ENCODE measurements at places on chromosomes 5 and 9.

DNA sequence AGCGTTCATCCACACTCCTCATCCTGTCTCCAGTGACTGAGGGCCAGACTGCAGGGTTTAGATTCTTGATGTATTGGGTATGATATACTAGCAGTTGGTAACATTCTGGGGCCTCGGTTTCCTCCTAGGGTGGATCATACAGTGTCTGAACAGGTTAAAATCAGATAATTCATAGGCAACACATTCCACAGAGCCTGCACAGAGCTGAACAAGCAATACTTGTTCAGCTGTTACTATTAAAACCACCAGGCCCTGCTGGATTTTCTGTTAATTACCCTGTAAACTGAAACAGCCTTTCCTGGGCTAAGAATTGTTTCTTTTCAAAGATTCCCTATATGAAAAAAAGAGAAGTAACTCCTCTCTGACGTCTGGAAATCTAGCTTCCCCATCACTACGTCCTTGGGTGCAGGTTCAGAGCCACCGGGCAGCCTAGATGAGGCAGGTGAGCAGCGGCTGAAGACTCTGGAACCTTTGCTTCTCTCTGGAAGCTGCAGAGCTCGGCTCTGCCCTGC lies 1313.5 kb upstream of the WWC1 start:
- DNase-seq, result no peak

DNA sequence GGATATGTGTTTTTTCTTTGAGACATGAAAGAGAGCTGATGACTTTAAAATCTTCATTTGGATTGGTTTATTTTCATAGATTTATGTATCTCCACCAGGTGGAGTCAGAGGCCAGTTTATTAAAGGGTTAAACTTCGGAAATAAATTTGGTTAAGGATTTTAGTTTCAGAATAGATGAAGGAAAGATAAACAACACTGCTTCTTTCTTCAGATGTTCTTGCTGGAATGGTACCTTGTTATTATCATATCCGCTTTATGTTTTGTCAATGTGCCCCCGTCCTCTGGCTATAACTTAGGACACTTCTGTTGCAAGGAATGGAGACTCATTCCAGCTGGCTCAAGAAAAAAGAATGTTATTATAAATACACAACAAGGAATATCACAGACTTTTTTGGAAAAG lies 81.2 kb downstream of the ALDH1A1 start:
- peak; percentile 42 for DNase-seq

GRCh38 chr5:34509392-34509791 lies 146.7 kb upstream of the RAI14 start:
- DNase-seq, result no peak

DNA sequence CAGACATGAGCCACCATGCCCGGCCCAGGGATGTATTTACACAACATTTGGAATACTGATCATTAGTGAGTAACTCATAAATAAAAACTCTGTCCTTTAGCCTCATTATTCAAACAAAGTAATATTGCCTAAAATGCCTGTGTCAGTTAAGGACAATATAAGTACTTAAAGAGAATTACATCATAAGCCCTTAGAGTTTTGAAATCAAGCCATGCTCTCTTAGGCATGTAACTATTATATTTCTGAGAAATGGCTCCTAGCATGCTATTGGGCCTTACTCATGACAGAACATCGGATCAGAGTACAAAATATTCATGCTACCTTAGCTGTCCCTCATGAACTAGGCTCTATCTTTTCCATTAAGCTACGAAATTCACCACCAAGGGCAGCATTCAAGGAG lies 309.3 kb downstream of the CHSY3 start:
- no peak for DNase-seq

DNA sequence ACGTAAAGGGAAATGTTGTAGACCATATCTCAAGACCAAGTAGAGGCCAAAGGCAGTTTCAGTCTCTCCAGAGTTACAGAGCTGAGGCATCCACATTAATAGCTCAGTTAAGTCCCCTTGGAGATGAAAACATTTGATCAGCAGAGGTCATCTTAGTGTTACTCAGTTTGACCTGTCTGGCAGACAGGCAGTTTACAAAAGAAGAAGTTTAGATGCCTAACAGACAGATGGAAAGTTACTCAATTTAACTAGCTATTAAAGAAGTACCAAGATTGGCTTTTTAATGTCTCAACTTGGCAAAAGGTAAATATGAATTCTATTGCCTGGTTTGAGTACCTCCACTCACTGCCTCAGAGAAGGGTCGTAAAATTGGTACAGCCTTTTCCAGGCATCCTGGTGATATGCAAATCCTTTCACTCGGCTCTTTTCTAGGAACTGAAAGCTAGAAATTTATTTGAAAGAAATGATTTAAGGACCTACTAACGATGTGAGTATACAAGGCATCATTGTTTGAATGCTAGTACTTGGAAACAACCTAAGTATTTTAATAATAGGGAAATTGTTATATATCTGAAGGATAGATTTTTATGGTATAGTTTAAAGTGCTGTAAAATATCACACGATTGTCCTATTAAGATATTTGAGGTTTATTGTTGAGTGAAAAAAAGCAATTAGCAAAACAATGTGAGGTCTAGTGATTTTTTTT lies 14.8 kb downstream of the ACO1 start:
- DNase-seq, result peak; percentile 37

DNA sequence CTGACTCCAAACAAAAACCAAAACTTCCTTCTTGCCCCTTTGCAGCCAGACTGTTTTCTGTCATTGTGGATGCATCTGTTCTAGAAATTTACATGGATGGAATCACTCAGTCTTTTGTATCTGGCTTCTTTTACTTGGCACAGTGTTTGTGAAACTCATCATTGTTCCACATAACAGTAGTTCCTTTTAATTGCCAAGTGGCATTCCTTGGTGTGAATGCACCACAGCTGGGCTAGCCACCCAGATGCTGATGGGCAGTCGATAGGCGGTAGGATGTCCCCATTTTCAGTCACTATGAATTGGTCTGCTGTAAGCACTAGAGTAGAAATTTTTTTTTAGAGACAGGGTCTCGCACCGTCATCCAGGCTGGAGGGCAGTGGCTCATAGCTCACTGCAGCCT lies 6.3 kb upstream of the CLPTM1L start:
- DNase-seq, result no peak

- peak; percentile 11 for DNase-seq
Observed at GRCh38 chr5:67620424-67621397, 424.1 kb upstream of the CD180 start.

GRCh38 chr5:105134328-105134727 lies 1571.7 kb upstream of the NUDT12 start:
- no peak for DNase-seq

DNA sequence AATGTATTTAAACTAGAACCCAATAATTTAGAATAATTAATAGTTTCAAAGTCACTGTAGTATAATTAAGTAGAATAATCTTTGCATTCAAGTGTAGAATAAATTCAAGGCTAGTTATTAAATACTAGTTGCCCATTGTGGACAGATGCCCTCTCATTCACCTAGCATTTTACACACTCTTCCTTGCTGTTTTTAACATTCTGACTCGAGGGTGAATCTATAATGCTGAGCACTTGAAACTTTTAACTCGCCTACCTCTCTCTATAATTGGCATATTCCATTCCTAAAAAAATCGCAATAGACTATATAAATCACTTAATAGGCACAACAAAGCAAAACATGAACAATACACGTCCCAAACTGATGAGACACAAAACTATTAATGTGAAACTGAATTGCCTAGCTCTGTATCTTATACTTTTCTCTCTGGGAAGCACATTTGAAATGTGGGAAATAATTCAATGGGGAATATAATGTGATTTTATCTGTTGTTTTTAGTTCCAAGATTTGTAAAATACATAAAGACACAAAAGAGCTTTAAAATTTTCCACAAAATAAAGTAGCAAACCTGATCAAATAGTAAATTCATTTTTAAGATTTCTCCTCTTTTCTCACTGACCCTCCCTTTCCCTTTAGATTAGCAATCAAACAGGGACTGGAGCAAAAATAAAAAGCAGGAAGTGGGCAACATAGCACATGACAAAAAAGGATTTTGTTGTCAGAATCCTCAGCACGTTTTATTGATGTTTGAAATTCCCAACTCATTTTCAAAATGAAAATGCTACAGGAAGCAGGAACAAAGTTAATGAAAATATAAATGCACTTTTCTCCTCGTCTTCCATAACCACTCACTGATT lies 295.6 kb downstream of the PDE4D start:
- peak; percentile 28 for DNase-seq

DNA sequence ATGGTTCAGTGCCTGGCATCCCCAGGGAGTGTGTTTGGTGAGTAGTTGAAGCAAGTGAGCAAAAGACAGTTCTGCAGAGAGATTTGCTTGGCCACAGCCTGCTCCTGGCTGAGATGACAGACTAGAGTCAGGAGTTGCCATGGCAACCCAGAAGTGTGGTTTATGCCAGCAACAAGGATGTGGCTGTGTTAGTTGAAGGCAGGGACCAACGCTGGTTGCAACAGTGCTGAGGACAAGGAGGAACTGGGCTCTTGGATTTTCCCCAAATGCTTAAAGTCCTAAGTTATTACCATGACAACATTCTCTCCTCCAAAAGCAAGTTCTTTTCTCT lies 2.7 kb downstream of the NXNL2 start:
- DNase-seq, result peak; percentile 73

DNA sequence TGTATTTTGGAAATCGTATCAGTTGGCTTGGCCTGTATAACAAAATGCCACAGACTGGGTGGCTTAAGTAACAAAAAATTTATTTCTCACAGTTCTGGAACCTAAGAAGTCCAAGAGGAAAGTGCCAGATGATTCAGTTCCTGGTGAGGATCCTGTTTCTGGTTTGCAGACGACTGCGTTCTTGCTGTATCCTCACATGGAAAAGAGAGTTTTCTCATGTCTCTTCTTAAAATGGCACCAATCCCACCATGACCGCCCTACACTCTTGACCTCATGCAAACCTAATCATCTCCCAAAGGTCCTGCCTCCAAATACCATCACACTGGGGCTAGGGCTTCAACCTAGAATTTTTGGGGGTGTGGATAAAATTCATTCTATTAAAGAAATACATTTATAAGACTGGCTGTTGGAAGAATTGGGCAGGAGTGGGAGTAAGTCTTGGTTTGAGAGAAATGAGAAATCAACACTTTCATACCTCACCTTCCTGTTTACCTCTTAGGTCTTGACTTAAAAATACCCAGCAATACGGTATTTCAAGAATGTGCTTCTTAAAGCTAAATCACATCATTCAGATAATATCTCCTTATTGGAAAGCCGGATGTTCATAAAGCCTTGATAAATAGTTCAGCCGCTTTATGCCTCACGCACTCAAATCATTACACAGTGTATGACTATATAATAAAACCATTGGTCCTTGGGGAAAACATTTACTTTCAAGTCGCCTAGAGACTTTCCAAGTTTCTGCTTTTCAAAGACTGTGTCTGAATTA lies 28.7 kb downstream of the PTTG1 start:
- no peak for DNase-seq

- no peak for DNase-seq
Observed at GRCh38 chr5:154129921-154130320, 60.6 kb upstream of the GALNT10 start.

DNA sequence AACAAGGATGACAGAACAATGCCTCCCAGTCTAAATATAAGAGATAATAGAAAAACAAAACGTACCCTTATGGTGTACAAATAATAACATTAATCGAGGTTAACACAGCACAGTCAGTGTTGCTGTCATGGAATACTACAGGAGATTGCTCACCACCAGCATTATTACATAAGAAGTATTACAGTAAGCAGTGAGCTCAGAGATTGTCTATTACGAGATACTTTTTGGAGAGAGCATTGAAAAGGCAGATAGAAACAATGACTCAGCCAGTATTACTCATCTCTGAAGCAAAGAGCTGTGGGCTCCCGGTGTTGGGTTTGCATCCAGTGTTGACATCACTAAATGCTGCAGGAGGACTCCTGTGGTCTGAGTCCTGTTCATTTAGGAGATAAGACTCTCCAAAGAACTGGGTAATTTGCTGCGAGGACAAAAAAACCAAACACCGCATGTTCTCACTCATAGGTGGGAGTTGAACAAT lies 191.9 kb upstream of the SEMA6A start:
- DNase-seq, result peak; percentile 30

GRCh38 chr5:57067597-57067924 lies 106.3 kb upstream of the GPBP1 start:
- DNase-seq, result no peak

GRCh38 chr9:87765521-87765920 lies 39.6 kb downstream of the CTSL start:
- DNase-seq, result no peak

DNA sequence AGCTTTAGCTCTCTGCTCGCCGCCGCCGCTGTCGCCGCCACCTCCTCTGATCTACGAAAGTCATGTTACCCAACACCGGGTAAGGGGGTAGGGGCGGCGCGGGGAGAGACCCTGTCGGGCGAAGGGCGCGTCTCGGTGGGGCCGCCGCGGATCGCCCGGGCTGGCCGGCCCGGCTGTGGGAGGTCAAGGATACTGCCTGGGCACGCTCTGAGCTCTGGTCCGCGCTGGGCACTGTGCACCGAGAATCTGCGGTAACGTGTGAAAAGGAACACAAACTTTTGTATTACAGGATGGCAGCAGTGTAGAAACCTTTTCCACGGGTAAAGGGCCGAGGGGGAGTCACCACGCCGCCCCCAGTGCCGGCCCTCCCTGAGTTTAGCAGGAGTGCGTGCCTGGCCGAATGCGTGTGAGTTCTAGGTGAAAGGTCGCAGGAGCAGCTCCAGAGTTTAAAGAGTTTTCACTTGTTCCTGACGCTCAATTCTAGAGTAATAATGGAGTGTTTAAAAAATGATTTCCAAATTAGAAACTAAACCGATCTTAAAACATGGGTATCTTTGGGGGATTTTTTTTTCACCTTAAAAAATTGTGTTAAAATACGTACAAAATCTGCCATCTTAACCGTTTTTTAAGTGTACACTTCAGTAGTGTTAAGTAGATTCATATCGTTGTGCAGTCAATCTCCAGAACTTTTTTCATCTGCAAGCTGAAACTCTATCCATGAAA lies at the start of gene HSDL2:
TSS of gene HSDL2 (plus strand) at position 7 of the 723 bp plus-strand sequence. CDS start at position 63, 56 bp downstream.
- DNase-seq, result no peak

GRCh38 chr5:43155394-43156096 lies 34.8 kb downstream of the ZNF131 start:
- DNase-seq, result no peak

- DNase-seq, result no peak
Observed at GRCh38 chr9:115158661-115159481, 40.9 kb upstream of the TNC start.

GRCh38 chr9:126783949-126784348 lies 20.9 kb upstream of the ZBTB43 start:
- no peak for DNase-seq

GRCh38 chr5:143955141-143955540 lies 143.2 kb downstream of the HMHB1 start:
- DNase-seq, result no peak

DNA sequence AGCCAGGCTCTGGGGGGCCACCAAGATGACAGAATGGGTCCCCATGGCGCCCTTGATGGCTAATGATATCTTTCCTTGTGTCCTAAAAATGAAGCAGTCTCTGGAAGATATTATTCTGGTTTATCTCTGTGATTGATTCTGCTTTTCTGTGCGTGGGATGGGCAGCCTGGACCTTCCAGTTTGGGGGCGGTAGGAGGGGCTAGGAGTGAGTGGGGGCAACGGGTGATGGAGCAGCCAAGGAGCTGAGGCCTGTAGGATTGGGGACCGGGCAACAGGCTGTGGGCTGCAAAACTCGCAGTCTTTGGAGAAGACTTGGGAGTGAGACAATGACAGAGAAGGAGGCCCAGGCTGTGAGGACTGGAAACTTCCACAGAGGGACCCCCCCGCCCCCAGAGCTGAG lies 8.8 kb downstream of the PRRX2 start:
- no peak for DNase-seq

GRCh38 chr5:19172926-19173470 lies 815.0 kb downstream of the CDH18 start:
- DNase-seq, result no peak

All from suppressor macrophage treated with lipopolysaccharide for 4 hours (primary cell).